ENCODE measurements at places on chromosomes 1 and 21.
A peak's percentile ranks its signal among the peaks of the same experiment; 100 is the strongest.

- DNase-seq = no peak
Measured at GRCh38 chr1:77273891-77274290, 7.9 kb upstream of the AK5 start.

- DNase-seq = no peak
Measured at GRCh38 chr1:183983371-183984105, 54.0 kb downstream of the COLGALT2 start.

- no peak for DNase-seq
Measured at GRCh38 chr21:45381865-45382696, 22.9 kb upstream of the COL18A1 start.

DNA sequence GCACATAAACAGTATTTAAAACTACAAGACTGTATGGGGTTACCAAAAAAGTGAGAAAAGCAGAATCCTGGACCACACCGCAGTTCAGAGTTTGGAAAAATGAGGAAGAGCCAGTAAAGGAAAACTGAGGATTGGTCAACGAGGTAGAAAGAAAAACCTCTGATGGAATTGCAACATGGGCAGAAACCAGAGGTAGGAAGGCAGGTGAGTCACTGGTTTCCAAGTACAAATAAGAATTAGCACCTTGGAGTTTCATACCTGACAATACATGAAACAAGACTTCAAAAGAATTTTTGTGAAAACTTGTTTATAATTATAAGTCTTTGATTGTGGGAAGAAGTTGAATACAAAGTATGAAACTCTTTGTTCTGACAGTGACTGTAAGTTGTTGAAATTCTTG lies 533.7 kb upstream of the DAB1 start:
- no peak for DNase-seq

- peak; percentile 54 for DNase-seq
Measured at GRCh38 chr1:96365076-96365475, 356.5 kb upstream of the PTBP2 start.

DNA sequence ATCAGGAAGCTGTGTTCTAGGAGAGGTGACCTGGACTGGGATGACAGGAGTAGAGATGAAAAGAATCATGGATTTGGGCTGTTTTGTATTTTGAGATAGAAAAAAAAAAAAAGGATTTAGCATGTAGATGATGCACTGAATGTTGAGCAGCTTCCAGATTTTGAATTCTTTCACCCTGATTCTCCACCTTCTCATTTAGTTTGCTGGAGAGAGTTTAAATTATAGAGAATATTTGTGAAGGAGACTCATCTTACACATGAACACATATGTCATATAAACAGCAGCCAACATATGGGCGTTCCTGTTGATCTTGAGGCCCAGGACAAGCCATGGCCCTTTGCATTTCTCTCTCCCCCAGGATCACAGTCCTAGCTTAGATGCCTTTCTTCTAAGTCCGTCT lies 7.4 kb downstream of the RPTN start:
- no peak for DNase-seq

GRCh38 chr1:44786138-44786840 lies 1.7 kb downstream of the BEST4 start:
- peak; percentile 56 for DNase-seq

Data from fibroblast of skin of back (primary cell).